ENCODE measurements at places on chromosomes 5 and 9.

DNA sequence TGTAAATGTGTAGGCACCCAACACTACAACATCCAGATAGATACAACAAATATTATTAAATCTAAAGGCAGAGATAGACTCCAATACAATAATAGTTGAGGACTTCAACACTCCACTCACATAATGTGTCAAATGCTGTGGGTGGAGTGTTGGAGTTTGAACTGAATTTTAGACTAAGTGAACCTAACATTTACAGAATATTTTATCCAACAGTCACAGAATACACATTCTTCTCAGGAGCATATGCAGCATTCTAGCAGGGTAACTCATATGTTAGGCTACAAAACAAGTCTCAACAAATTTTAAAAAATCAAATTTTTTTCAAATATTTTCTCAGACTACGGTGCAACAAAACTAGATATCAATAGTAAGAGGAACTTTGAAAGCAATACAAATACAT lies 648.7 kb upstream of the CDH18 start:
- DNase-seq, result no peak

- no peak for DNase-seq
Measured at GRCh38 chr9:19162956-19163355, 35.7 kb upstream of the PLIN2 start.

GRCh38 chr9:107288701-107289100 lies 5.6 kb downstream of the RAD23B start:
- DNase-seq, result no peak

DNA sequence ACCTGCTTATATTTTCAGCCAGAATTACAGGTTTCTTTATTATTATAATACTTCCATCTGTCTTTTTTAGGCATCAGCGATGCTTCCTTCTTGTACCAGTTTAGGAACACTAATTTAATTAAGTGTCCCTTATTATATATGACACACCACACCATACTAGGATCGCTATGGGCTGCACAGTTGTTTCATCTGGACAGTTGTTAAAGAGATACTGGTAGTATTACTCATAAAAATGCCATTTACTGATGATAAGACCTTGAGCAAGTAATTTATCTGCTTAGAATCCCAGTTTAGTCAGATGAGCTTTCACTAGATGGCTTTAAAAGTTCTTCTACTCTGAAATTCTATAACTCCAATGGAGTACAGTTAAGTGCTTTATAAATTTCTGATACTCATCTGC lies 17.1 kb downstream of the ARSK start:
- no peak for DNase-seq

All from left colon (tissue), 2 donors.